ENCODE measurements at places on chromosomes 7 and 10.

DNA sequence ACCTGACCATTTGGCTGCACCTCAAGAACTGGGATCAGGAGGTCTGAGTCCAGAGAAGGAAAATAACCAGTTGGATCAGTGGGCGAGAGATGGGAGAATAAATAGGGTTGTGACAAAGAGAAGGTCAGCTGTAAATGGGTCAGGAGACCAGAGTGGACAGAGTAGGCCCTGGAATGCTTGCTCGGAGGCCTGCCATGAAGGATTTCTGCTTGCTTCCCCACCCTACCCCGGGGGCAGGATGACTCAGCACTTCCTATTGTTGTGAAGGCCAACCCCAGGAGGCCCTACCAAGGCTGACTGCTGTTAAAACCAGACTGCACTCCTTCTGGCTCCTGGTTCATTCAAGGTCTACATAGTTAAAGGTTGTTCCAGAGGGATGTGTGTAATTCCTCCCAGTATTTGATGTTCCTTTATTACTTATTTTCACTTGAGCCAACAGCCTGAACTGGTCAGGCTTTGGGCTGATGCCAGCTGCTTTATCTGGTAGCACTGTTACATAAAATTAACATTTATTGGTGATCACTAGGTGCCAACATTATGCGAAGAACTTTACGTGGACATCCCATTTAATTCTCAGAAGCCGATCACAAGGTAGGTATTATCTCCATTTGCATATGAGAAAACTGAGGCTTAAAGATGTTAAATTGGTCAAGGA is 27.3 kb upstream of the IFRD1 start:
- peak; percentile 32 for DNase-seq

- peak; percentile 64 for DNase-seq
These were observed 46.7 kb upstream of the PLCE1 start for GRCh38 chr10:93947055-93947454.

DNA sequence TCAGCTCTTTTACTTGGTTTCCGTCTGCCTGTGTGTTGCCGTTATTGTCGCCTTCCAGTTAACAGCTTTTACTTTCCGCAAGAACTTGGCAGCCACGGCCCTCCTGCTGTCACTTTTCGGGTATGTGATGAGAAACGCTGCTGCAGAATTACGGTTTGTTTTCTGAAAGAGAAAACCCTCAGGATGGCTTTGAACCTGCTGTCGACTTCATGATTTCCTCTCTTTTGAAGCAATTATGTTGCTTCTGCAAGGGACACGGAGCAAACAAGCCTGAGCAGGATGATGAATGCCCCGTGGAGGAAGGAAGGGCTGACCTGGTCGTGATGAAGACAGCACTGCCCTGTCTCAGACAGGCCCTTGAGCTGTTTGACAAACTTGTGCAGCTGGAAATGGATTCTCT is 339.8 kb downstream of the ABCA13 start:
- DNase-seq, result no peak

DNA sequence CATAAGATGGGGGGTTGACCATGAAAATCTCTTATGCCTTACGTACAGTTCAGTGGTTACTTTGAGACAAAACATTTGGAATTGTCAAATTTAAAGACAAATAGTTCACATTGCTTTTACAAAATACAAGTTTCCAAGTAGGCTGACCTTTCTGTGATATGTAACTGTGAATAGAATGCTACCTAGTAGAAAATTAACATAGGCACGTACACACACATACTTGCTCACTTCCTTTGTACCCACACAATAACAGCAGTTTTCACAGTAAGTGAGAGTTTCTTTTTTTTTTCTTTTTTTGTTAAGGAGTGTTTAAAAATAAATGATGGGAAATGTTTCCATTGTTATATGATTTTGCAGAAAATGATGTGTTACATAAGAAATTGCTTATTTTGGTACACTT is 53.3 kb upstream of the SP8 start:
- DNase-seq, result no peak

DNA sequence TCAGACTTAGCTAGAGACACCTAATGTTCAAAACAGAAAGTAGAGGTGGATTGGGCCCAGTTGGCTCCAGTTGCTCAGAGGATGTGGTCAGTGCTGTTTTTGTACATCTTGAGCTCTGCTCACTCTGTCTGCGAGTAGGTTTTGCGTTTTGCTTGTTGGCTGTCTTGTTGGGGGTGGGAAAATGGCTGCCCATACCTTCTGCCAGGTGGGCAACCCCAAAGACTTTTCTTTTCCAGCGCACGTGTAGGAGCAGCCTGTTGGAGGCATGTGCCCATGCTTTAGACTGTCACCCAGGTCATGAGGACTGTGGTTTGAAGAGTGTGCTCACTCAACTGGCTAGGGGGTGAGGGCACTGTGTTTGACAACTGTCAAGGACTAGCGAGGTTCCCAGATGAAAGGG is 73.9 kb downstream of the KAT6B start:
- no peak for DNase-seq

- DNase-seq, result no peak
These were observed 156.4 kb downstream of the AOAH start for GRCh38 chr7:36567699-36568451.

- no peak for DNase-seq
These were observed 104.6 kb upstream of the CTBP2 start for GRCh38 chr10:125264757-125265578.

GRCh38 chr7:117229350-117229749 is 93.5 kb downstream of the WNT2 start:
- no peak for DNase-seq

DNA sequence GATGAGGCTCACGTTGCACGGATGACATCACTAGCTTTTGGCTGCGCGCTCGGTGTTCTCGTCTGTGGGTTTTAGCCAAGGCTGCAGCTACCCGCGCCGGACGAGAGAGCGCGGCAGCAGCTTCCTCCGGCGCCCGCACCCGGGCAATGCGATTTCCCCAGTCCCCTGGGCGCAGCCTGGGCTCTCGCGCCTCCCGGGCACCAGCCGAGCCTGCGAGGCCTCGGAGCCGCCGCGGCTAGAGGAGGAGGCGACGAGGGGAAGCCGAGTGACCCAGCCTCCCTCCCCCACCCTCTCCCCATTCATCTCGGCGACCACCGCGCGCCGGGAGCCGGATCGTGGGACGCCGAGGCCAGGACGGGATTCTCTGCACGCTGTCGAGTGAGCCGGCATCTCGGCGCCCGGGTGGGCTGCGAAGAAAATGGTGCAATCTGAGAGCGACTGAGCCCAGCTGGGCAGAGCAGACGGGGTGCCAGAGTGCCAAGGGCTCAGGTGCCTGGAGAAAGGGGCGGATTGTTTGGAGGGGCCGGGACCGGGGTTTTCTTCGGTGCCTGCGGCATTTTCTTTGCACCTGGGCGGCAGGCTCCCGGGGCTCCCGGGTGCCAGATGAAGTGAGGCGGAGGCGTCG is 1.2 kb upstream of the TMEM178B start:
- DNase-seq, result peak; percentile 78

GRCh38 chr10:182441-183201 is 47.4 kb downstream of the ZMYND11 start:
- peak; percentile 34 for DNase-seq

DNA sequence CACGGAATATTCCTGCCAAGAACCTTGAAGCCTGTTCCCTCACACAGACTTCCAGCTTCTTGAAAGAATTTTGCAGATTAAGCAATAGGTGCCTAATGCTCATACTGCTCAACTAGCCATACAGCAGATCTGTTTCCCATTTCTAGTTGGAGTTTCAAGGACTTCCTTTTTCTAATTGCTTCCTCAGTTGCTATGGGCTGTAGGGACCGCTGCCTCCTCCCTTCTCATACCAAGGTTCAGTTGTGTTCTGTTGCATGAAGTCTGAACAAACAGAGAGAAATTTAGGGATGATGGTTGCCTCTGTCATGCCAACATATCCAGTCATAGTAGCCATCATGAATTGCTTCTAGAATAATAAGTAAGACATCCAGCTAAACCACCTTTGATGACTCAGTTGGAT is 6.8 kb downstream of the ITGA8 start:
- no peak for DNase-seq

GRCh38 chr10:89555688-89556445 is 20.5 kb upstream of the SLC16A12 start:
- peak; percentile 37 for DNase-seq

- DNase-seq, result no peak
These were observed 61.3 kb upstream of the GLCCI1 start for GRCh38 chr7:7907306-7907705.

GRCh38 chr7:29234438-29234837 is 39.9 kb downstream of the CHN2 start:
- DNase-seq, result no peak

DNA sequence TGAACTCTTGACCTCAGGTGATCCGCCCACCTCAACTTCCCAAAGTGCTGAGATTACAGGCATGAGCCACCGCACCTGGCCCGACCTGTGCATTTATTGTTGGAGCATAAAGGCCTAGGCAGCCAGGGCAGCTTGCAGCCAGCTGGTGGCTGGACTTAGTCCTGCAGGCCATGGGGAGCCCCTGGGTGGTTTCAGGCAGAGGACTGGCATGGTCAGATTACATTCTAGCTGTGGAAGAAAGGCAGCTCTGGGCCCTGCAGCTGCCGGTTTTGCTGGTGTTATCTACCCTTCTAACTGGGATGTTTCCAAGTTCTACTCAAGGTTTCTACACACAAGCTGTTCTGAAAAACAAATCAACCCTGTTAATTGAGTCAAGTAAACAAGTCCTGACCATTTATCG is 22.7 kb upstream of the MKRN1 start:
- DNase-seq, result no peak

DNA sequence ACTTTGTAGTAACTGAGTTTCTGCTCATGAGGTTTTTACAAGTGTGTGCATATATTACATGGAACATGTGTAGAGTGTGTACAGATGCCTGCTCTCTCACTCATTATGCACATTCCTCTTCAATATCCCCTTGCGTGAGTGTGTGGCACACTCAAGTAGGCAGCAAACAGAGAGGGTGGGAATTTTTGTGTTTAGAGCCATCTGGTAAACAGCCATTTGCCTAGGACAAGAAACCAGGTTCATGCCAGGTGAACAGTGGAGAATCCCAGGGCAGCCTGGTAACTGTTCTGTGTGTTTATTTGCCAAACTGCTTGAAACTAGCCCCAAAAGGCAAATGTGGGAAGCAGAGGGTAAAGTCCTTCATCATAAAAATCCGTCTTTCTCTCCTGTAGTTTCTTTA is 19.9 kb downstream of the FBXW4 start:
- DNase-seq, result no peak

GRCh38 chr7:84245835-84246234 is 51.2 kb upstream of the SEMA3A start:
- DNase-seq, result no peak

DNA sequence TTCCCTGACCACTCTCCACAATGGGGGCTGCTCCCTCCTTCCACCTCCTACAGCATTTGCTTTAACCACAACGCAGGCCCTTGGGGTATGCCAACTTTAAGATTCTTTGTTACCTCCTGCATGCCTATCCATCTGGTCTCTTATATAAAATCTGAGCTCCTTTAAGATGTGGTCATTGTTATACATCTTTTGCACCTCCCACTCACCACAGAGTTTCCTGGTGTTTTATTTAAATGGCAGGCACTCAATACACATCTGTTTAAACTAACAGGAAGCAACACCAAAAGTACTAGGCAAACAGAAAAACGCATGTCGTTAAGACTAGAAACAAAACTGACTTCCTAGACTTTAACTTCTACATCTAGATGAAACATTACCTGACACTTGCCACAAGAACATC is 36.3 kb downstream of the SLC25A13 start:
- no peak for DNase-seq

- no peak for DNase-seq
These were observed 39.0 kb upstream of the RASGEF1A start for GRCh38 chr10:43305876-43306275.
